Brain (organoid and tissue), 16 donors: ENCODE measurements at places on chromosomes 16 and 17. TPM values are rescaled to one million over a fixed set of nuclear protein-coding genes. Genes with fewer than 3 reads are reported as not detected.

NPB gene
- 2.6 TPM for polyA plus RNA-seq

ASIC2 gene
- 3.7 TPM for polyA plus RNA-seq

RNF135 gene
- 3.0 TPM for polyA plus RNA-seq

TPSG1 gene
- not detected for polyA plus RNA-seq

LASP1 gene
- polyA plus RNA-seq: 108 TPM

SMARCD2 gene
- polyA plus RNA-seq: 51.7 TPM

SMTNL2 gene
- polyA plus RNA-seq: 3.6 TPM

UTS2R gene
- polyA plus RNA-seq: not detected

KRT25 gene
- polyA plus RNA-seq: not detected

VEZF1 gene
- polyA plus RNA-seq: 72.5 TPM

GNG13 gene
- 3.6 TPM for polyA plus RNA-seq

KRTAP9-8 gene
- polyA plus RNA-seq: not detected

FBXW10 gene
- polyA plus RNA-seq: not detected
